ENCODE measurements at places on chromosomes 1 and 21.

DNA sequence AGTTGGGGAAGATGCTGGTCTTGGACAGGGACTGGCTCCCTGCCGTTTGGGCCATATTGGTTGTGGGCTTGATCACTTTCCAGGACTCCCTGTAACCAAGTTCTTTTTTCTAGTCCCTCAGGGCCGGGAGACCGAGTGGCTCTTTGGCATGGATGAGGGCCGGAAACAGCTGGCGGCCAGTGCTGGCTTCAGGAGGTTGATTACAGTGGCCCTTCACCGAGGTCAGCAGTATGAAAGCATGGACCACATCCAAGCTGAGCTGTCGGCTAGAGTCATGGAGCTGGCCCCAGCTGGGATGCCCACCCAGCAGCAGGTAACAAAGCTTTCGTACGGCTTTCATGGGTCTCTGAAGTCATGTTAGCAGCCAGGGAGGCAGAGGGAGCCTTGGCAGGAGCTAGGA is 4.3 kb downstream of the METTL13 start:
- DNase-seq = no peak

DNA sequence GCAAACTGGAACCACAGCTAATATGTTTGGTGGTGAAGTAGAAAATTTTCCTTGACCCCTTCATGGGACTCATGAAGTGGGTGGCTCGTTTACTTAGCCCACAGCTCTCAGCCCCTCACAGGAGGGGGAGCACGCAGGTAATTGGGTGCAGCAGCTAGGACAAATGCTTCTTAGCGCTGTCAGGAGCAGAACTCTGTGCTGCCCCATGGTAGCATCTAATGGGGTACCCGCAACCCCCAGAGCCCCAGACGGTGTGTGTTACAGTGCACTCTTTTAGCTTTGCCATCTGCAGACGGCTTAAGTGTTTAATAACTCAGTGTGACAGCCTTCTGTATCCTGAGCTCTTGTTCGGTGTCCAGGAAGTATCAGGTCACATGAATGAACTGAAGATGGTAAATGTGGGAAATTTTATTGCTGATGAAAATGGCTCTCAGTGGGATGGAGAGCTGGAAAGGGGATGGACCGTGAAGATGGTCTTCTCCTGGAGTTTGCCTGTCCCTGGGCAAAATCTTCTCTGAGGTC is 189.6 kb upstream of the ZRANB2 start:
- DNase-seq = no peak

DNA sequence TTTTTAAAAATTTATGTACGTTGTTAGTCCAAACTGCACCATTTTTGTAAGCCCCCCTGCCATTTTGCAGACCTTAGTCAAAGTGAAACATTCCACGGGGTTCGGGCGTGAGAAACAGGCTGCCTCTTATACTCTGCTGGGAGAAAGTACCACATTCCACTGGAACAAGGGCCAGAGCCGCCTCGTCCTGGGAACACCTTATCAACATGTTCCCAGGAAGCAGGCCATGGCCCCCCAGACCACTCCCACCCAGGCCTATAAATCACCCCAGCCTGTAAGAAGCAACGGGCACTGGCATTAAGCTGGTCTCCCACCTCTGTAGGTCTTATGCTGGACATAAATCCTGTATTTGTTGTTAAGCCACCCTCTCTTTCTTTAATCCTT is 854 bp upstream of the ZRANB2 start:
- no peak for DNase-seq

DNA sequence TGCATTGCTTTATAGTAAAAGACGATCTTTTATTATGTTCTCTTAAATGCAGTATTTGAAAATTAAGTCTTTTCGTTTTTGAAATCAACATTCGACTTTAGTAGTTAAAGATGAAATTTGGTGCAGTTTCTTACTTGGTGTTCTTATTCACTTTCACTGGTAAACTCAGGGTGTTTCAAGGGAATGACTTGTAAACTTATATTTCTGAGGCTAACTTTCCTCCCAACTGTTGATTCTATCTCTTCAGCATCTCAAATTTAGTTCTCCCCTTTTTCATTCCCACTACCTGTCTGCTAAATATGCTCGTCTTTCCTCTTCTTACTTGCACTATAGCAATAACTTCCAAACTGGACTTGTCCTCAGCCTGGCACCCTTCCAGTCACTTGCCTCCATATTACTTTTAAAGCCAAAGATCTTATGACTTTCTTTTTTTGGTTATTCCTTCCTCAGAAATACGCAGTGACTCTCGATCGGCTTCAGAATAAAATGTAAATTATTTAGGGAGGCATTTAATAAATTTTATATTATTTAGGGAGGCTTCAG is 988 bp downstream of the SLC35A3 start:
- no peak for DNase-seq

GRCh38 chr1:98813738-98814309 is 152.3 kb downstream of the SNX7 start:
- no peak for DNase-seq

- no peak for DNase-seq
These were observed 621.6 kb upstream of the CHRM3 start for GRCh38 chr1:238764779-238765178.

DNA sequence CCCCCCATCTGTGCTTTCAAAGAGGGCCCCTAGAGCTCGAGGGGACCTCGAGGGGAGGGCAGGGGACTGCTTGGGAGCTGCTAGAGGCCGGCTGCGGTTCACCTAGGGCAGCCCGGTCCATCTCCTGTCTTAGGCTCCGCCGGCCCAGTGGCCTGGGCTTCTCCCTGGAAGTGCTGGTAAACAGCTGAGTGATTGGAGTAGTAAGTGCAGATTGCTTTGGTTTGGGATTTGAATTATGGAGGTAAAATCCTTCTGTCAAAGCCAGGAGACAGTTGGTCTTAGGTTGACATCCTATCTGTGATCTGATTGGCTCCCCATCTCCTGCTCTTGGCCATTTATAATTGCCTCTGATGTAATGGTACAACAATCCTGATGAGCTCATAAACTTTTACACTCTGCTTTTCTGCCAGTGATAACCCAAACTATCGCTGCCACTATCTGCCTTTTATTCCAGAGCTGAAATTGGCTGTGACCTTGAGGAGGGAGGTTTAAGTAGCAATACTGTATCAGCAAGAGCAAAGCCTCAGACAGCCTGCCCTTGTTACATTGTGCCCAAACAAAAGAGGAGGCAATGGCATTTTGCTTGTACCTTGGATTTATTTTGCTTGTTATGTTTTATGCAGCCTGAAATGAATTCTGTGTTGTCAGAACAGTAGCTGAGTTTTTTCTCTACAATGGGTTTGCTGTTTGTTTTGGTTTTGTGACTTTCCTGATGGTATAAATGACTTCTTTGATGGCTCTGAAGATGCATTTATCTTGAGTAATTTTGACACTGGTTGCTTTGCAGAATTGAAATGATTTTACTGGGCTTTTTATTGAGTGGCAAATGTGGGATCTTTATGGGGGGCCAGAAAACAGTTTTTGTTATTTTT is 2.4 kb downstream of the ARID1A start:
- peak; percentile 69 for DNase-seq

DNA sequence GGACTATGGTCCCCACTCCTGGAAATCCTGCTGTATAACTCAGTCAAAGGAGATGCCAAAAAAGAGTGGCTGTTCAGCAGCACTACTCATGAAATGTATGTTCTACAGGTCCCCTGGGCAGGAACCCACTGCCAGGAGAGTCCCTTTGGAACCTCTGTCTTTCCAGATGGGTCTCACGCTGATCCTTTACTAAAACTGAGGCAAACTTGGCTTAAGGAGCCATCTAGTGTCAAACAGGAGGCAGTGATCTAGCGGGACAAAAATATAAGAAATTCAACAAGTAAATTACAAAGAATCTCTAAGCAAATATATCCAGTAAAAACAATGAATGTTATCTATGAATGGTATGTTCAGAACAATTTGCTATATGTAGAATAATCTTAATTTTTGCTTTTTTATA is 80.5 kb upstream of the PRMT6 start:
- DNase-seq = no peak

- no peak for DNase-seq
These were observed 1615.8 kb downstream of the PLA2G4A start for GRCh38 chr1:188444526-188444925.

DNA sequence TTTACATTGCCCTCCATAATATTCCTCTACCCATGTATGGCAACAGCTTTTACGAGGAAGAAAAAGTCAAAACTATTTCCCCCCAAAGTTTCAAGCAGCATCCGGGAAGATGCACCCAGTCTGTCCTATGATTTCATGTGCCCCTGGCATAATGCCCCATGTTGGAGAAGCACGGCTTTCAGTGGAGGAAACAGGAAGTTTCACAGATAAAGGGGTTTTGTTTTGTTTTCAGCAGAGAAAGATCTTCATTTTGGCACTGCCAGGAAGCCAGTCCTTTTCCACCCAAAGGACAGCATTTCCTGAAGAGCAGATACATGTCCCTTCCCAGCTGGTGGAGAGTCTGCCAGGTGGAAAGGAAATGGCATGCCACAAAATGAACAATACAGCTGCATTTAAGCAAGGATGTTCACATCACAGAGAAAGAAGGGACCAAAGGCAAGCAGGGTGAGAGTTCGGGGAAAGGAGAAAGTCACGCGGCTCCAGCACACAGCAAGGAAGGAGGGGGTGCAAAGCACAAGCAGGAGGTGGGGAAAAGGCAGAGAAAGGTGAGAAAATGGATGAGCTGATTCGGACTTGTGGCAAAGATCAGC is 95.3 kb upstream of the HIVEP3 start:
- DNase-seq = no peak

DNA sequence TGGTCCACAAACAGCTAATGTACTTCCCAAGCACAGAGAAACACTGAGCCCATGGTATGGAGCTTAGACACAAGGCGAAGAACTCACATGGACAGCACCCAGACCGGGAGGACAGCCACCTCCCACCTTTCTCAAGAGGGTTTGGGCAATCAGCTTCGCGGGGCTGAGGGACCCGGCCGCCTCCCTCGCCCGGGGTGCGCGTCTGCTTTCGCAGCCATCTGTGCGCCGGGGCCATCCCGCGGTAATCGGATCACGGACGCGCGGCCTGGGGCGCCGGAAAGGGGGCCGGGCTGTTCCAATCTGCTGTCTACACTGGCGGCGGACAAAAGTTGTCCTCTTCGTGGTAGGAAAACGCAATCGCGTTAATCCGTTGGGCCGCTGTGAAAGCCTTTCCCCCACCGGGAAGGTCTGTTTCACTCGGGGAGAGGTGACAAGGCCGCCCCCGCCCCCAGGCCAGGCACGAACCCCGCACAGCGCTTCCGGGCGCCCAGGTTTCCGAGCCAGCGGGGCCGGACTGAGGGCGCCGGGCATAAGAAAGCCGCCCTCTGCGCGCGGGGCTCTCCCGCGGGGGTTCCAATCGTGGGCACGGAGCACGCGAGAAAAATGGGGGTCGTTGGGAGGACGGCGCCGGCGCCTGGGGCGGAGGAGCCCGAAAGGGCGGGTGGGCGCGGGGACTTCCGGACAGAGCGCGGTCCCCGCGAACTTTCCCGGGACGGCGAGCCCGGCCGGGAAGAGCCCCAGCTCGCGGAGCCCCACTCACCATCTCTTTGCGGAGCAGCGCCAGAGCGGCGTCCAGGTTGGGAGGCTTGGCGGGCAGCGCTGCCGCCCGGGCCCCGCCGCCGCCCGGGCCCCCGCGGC is 664 bp downstream of the FAM89A start:
- DNase-seq = peak; percentile 21

DNA sequence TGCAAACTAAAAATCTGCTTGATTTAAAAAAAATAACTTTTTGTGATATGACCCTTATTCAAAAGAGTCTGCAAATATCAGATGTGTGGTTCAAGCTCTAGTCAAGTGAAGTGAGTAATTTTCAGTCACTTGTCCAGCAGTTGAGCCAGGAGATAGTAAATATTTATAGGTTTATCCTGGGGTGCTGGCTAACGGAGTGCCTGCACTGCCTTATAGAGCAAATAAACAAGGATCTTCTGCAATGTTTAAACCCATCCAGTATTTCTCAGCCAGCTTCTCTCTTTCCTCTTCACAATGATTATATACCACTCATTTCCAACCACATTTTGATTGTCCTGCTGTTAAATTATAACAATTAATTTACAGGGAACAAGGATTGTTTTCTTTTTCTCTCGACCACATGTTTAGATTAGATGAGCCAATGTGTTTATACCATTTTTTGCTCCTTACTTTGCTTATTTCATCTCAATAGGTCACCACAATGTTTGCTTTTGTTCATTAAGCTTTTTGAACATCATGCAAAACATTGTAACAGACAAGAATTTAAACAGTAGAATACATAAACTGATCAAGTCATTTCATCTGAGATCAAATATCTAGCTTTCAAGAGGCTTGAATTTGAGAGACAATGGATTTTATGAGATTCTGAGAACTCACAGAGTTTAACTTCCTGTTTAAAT is 60.3 kb upstream of the GREM2 start:
- DNase-seq = no peak

GRCh38 chr1:50796272-50796671 is 163.8 kb downstream of the FAF1 start:
- no peak for DNase-seq

GRCh38 chr1:31704271-31705079 is 658 bp upstream of the COL16A1 start:
- DNase-seq = no peak

DNA sequence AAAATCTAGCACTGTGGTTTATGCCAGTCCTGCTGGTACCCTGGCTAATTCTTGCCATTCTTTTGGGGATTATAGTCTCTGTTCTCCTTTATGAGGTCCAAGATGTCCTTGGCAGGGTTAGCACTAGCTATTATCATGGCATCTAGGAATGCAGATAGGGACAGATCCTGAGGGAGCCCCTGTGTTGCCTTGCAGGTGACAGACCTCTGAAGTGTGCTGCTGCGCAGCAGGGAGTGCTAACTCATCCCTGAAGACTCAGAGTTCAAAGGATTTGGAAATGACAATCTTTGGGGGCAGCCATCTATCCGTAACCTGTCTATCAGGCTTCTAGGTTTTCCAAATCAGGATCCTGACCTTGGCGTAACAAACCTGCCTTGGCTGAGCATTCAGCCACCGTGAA is 16.3 kb downstream of the ZFYVE9 start:
- DNase-seq = no peak

- no peak for DNase-seq
These were observed 41.7 kb upstream of the DNAJC6 start for GRCh38 chr1:65267683-65268082.

- no peak for DNase-seq
These were observed 174.1 kb upstream of the ETV3 start for GRCh38 chr1:157312082-157312812.

- no peak for DNase-seq
These were observed 286.9 kb downstream of the KIF26B start for GRCh38 chr1:245441689-245442088.

- DNase-seq = no peak
These were observed 387.6 kb downstream of the BRINP2 start for GRCh38 chr1:177558372-177558771.

GRCh38 chr1:109470245-109470644 is 3.9 kb downstream of the SYPL2 start:
- DNase-seq = no peak

- no peak for DNase-seq
These were observed 36.4 kb downstream of the SLC2A7 start for GRCh38 chr1:8989821-8990220.
